ENCODE measurements at places on chromosomes 16 and 17.
A peak's percentile ranks its signal among the peaks of the same experiment; 100 is the strongest.

GRCh38 chr16:73572135-73572828 is 524.4 kb upstream of the ZFHX3 start:
- DNase-seq, result no peak

- no peak for DNase-seq
Measured at GRCh38 chr17:29178750-29179231, 1.4 kb downstream of the MYO18A start.

DNA sequence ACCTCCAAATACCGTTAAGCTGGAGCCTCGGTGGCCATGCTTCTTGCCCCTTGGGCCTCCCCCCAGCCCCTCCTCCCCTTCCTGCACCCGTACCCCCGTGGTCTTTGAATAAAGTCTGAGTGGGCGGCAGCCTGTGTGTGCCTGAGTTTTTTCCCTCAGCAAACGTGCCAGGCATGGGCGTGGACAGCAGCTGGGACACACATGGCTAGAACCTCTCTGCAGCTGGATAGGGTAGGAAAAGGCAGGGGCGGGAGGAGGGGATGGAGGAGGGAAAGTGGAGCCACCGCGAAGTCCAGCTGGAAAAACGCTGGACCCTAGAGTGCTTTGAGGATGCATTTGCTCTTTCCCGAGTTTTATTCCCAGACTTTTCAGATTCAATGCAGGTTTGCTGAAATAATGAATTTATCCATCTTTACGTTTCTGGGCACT is 928 bp downstream of the HBA1 start:
- no peak for DNase-seq

GRCh38 chr16:75099738-75100602 is 16.6 kb downstream of the LDHD start:
- peak; percentile 63 for DNase-seq

GRCh38 chr17:48074322-48075081 is 26.3 kb downstream of the NFE2L1 start:
- DNase-seq, result peak; percentile 72

GRCh38 chr17:43456661-43457361 is 27.0 kb upstream of the DHX8 start:
- no peak for DNase-seq

DNA sequence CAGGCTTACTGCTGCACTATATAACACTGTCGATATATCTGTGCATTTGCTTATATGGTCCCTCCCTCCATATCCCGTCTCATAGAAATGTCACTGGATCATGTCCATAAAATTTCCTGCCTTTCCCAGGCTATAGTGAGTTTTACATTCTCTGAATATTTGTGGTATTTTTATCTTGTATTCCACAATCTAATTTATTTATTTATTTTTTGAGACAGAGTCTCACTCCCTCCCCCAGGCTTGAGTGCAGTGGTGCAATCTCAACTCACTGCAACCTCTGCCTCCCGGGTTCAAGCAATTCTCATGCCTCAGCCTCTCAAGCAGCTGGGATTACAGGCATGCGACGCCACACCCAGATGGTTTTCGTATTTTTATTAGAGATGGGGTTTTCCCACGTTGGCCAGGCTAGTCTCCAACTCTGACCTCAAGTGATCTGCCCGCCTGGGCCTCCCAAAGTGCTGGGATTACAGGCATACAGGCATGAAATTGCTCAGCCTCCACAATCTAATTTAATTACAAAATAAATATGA is 12.9 kb downstream of the TRIM37 start:
- DNase-seq, result no peak

GRCh38 chr16:49602976-49603310 is 229.3 kb downstream of the C16orf78 start:
- no peak for DNase-seq

DNA sequence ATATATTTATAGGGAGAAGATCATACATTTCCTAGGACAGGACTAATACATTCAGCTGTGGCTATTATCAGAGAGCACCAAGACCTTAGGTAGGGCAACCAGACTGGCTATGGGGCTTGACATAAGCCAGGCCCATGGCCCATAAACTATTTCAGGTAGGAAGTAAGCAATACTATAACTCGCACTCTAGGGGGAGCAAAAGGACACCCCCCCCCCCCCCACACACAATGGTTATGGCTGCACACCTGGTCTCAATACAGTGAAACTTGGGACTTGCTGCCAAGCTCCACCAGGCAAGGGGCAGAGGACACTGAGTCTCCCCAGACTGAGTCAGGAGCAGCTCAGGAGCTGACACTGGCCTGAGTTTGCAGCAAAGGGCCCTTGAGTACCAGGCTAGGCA is 348.9 kb upstream of the ASIC2 start:
- no peak for DNase-seq

DNA sequence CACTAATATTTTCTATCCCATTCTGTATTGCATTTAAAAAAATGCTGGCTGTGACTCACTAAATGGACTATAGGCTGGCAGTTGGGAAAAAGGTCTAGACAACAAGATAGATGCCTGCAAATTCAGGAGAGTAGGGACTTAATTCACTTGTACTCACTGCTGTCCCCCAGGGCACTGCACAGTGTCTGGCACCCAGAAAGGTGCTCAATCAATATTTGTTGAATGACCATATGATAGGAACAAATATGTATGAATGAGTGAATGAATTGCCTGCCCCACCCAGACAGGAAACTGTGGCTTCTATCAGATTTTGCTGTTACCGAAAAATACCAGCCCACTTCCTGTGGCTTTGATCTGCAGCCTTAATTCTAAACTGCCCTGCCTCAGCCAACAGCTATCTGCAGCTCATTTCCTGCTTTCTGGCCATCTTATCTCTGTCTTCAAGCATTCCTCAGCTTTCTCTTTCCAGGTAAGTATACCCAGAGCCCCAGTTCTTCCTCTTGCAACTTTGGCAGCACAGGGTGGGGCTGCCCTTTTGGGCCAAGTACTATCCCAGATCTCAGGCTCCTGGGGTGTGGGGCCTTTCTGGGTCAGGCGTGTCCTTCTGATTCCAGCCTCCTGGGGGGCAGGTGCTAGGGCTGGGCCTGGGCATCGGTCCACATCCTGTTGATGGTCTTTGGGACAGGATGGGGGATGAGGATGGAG is 15.3 kb upstream of the TNS4 start:
- peak; percentile 93 for DNase-seq

- no peak for DNase-seq
Measured at GRCh38 chr16:52436339-52437276, 110.3 kb downstream of the TOX3 start.

DNA sequence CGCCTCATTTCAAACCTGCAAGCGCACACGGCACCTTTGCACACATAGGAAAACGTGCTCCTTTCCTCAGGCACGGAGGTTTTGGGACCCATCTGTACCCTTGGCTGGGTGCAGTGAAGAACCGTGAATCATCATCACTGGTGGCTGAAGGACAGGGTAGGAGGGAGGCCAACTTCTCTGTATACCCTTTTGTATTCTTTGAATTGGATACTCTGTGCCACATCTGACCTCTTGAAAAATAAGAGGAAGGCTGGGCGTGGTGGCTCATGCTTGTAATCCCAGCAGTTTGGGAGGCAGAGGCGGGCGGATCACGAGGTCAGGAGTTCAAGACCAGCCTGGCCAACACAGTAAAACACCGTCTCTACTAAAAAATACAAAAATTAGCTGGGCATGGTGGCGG is 11.7 kb downstream of the GPRC5B start:
- DNase-seq, result no peak

DNA sequence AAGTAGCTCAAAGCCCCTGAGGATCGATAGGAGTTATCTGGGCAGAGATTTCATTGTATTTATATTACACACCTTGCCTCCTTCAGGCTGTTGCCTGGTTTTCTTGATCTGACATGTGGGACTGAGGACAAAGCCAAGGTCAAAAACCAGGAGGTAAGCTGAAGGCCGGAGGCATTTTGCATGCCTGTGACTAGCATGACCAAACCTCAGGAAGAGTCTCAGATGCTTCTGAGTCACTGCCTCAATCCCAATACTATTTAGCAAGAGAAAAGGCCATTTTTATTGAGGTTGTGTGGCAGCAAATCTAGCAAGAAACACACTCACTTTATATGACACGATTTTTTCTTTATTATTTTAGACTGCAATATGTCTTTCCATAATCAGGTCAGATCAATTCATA is 968.1 kb downstream of the CDH11 start:
- no peak for DNase-seq

DNA sequence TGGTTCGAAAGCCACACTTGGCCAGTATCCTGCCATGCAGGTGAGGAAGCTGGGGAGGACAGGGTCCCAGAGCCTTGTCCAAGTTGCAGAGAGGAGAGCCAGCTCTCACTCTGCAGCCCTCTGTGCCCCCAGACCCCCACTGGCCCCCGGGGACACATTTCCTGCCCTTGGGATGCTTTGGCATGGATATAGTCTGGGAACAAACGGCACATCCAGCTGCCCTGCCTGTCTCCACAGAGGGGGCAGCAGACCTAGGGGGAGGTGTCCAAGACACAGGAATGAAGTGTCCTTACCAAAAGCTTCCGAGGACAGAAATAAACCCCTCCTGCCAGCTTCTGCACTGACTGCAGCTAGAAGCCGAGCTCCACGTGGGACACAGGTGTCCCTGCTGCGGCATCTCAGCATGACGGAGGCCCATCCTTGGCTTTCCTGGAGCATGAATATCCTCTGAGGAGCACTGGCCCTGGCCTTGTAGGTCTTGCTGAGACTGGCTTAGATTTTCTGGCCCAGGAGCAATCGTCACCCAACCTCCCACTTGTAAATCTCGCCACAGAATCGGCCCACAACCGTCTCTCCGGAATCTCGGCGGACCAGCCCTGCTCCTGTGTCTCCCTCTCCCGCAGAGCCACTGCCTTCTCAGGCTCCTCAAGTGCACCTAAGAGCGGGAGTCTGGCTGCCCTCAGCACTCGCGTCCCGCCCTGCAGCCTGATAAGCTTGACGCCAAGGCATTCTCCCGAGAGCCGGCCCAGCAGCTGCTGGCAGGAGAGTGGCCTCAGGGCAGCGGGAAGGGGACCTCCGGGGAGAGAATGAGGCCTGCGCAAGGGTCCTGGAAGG is 1.1 kb upstream of the CAPN15 start:
- DNase-seq, result peak; percentile 27

- no peak for DNase-seq
Measured at GRCh38 chr16:80164966-80165550, 375.7 kb upstream of the DYNLRB2 start.

- DNase-seq, result no peak
Measured at GRCh38 chr17:44359458-44360143, 4.1 kb downstream of the FAM171A2 start.

- DNase-seq, result no peak
Measured at GRCh38 chr17:79711715-79712305, 18.9 kb upstream of the ENPP7 start.

DNA sequence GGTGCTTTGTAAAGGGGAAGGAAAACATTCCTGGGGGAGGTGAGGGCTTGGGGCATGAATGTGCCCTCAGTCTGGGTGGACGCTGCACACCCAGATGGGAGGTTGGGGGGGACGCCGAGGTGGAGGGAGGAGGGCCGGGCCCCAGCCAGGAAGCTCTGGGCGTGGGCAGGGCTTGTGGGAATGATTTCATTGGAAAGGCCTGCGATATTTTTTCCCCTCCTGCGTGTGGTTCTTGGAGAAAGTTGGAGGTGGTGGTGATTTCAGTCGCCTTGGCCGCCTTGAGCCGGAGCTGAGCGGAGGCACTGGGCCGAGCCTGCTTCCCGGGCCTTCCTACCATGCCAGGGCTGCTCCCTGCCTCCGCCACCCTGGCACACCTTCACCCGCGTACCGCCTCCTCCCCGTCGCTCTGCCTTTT is 26.4 kb upstream of the CLEC18A start:
- no peak for DNase-seq

DNA sequence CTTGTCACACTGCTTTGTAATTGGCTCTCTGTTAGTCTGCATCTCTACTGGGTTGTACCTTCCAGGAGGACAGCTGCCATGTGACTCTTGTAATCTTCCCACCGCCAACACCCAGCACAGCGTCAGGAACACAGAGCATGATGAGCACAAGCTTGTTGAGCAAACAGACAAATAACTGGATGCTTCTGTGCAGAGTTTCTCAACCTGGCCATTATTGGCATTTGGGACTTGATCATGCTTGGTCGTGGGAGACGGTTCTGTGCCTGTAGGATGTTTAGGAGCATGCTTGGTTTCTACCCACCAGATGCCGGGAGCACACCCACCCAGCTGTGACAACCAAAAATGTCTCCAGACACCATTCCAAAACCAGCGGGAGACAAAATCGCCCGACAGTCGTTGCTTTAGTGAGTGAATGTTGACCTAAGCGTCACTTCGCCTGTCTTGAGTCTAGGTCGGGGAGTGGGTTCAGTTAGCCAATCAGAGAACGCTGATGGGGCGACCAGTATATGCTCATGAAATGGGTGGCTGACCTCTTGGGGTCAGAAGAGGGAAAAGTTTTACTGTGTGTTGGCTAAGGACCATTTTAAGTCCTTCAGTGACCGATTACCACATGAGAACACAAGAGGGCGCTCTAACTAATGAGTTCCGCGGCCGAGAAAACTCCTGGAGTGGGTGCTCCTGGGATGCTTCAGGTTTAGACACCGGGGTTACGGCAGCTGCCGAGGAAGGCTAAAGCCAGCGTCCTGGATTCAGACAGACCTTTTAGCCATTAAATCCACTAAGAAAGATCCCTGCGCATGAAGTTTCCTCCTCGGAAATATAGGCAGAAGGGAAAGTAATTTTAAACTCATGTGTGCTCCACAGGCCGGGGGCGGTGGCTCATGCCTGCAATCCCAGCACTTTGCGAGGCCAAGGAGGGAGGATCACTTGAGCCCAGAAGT is 57.8 kb upstream of the TEX2 start:
- DNase-seq, result peak; percentile 57

DNA sequence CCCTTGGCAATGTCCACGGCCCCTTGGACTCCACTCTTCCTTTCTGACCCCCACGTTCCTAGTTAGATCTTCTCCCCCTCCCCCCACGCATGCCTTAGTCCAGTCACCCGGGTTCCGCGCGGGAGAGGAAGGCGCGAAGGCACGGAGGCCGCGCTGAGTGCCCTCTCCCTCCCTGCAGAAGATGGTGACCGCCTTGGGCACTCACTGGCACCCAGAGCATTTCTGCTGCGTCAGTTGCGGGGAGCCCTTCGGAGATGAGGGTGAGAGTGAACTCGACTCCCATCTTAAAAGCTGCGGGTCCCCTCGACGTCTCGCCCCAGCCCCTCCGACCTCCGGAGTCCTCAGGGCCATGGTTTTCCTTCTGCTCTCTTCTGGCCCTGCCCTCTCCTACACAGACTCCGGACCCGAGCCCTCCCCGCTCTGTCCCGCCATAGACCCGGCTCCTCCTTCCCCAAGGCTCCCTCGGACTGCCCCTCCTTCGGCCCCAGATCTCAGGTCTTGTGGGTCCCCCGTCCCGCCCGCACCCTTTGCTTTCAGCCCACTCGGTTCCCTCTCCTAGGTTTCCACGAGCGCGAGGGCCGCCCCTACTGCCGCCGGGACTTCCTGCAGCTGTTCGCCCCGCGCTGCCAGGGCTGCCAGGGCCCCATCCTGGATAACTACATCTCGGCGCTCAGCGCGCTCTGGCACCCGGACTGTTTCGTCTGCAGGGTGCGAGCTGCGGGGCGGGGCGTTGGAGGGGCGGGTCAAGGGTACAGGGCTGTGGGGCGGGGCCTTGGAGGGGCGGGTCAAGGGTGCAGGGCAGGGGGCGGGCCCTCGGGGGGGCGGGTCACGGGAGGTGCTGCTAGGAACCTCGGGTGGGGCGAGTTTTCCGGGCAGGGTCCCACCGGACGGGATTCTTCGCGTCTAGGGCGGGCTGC is 4.6 kb downstream of the TGFB1I1 start:
- peak; percentile 84 for DNase-seq

GRCh38 chr16:74561626-74562025 is 45.3 kb downstream of the GLG1 start:
- no peak for DNase-seq
